ENCODE measurements at places on chromosomes 5 and 9.
A peak's percentile ranks its signal among the peaks of the same experiment; 100 is the strongest.

- DNase-seq = no peak
Measured at GRCh38 chr9:137042751-137043727, 2.9 kb downstream of the NPDC1 start.

DNA sequence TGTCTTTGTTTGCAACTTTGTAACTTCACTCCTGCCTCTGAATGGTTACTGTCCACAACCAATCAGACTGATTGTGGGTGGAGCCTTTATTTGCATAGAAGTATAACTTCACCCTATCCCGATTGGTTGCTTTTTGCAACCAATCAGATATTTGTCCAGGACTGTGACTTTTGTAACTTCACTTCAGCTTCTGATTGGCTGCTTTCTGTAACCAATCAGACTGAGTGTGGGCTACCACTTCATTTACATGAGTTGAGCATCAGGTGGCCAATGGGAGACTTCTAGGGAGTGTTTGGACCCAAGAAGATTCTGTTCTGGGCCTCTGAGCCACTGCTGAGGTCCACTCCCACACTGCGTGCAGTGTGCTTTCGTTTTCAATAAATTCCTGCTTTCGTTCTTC lies 1810.7 kb upstream of the CDH6 start:
- no peak for DNase-seq

- no peak for DNase-seq
Measured at GRCh38 chr5:5695266-5695665, 272.8 kb downstream of the ICE1 start.

DNA sequence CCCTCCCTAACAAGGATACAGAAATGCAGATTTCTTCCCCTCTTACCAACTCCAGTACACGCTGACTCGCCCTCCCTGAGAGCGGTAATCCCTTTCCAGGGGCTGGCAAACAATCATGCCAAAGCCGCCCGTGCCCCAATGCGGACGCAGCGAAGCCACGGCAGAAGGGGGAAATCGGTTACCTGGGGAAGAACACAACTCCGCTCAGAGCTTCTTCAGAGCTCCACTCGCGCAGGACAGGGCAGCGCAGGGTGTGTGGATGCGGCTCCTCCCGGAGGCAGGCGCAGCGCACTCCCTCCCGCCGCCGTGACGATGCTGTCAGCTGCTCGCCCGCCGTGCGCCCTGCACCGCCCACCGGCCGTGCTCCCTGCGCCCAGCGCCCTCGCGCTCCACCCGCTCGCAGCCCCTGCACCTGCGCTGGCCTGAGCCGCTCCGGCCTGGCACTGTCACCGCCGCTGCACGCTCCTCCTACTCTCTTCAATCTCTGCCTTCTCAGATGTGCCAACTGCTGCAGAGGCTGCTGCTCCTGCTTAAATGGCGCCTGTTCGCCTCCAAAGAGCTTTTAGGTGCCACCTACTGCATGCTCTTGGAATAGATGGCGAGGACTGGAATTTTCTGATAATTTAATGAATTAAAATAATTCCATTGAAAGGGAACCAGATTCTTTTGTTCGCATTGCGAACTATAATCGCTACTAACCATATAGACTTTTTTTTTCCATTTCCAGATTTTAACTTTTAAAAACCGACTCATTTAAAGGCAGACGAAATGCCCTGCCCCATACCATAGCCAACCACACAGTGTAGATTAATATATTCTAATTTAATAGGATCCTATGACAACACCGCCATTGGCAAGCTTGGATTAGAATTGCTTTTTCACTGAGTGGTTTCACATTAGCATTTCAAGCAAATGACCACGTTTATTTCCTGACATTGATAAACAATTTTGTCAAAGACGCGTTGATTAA lies at the start of gene DIRAS2:
Gene DIRAS2 (minus strand): TSS at position 255 of the 970 bp plus-strand sequence. CDS start 28,997 bp downstream, outside the sequence.
- peak; percentile 22 for DNase-seq

GRCh38 chr5:143541943-143542797 lies 138.7 kb upstream of the NR3C1 start:
- DNase-seq = no peak

DNA sequence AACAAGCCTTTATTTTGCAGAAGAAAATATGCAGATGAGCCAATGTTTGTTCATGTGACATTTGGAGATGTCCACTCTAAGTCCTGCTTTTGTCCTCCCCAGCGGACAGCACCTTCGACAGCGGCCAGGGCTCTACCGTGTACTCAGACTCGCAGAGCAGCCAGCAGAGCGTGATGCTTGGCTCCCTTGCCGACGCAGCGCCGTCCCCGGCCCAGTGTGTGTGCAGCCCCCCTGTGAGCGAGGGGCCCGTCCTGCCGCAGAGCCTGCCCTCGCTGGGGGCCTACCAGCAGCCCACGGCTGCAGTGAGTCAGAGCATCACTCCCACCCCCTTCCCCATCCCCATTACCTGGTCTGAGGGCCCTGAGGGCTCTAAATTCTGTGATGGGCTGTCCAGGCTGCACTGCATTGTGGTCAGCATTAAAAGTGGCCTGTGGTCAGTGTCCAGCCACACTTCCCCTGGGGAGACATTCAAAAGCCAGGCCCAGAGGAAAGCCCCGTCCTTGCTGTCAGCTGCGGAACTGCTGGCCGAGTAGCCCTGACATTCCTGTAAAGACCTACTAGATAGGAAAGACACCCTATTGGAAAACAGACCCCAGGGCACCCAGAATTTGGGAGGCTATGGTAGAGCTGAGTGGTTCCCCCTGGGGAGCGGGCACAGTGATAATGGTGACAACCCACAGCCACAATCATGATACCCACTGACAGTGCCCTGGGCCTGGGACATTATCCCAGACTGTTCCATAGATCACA lies 69.0 kb downstream of the WNK2 start:
- no peak for DNase-seq

DNA sequence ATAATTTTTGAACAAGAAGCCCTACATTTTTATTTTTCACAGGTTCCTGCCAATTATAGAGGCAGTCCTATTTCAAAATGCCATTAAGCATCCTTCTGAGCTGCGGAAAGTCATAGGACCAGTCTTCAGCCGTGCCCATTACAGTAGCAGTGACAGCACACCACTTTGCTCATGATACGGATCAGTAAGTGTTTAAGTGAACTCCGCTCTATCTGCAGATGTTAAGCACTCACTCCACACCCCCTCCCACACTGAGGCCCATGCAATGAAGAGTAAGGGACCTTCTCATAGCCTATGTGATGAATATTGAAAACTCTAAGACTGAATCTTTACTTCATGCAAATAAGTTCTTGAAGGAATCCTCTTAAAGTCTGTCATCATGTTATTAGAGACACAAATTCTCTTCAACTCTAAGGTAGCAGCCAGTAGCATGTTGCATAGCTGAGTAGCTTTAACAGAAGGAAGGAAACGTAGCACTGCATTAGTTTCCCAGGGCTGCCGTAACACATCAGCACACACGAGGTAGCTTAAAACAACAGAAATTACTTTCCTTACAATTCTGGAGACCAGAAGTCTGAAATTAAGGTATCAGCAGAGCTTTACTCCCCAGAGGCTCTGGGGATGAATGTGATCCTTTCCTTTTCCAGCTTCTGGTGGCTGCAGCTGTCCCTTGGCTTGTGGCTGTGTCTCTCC lies 20.3 kb upstream of the TAF11L2 start:
- no peak for DNase-seq

- DNase-seq = no peak
Measured at GRCh38 chr9:36835271-36835996, 198.6 kb downstream of the PAX5 start.

GRCh38 chr5:32127711-32128110 lies 46.4 kb downstream of the GOLPH3 start:
- no peak for DNase-seq

DNA sequence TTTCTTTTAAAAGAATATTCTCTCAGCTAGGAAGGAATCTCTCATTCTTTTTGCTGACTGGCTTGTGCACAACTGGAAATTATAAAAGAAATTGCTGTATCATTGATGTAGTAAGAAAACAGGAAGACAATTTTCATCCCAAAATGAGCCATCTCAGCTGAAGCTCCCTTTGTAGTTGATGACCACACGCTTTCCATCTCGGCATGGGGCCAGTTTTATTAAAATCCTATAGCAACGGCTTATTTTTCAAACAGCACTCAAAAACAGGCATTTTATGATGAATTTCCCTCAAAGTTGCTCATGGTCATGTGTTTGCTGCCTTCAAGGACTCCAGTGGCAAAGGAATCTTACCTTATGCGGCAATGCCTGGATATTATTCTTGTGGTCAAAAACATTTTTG lies 62.4 kb upstream of the GLIS3 start:
- DNase-seq = no peak
